ENCODE measurements at places on chromosomes 12 and 14.

DNA sequence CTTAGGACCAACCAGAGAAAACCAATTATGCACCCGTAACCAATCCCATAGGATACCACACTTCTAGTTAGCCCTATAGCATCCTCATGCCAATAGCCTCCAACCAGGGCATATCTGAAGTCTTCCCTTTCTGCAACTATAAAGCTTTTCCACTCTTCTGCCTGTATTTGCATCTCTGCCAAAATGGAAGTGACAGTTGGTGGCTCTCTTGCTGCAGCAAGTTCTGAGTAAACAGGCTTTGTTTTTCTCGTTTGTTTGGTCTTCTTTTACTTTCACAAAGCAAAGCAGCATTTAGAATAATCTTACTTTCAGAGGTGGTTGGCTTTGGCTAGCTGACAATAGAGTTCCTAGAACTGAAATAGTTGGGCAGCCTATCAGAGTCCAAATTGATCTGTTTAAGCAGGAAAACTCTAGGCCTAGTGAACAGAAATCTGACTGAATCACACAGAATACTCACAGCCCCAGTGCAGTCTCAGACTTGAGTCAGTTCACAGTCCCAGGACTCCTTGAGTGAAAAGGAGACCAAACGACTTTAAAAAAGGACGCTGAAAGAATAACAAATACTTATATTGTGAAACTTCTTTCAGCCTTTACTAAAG lies 1029.7 kb upstream of the LRFN5 start:
- DNase-seq: no peak

GRCh38 chr14:73136085-73136386 lies 271 bp upstream of the PSEN1 start:
- no peak for DNase-seq

DNA sequence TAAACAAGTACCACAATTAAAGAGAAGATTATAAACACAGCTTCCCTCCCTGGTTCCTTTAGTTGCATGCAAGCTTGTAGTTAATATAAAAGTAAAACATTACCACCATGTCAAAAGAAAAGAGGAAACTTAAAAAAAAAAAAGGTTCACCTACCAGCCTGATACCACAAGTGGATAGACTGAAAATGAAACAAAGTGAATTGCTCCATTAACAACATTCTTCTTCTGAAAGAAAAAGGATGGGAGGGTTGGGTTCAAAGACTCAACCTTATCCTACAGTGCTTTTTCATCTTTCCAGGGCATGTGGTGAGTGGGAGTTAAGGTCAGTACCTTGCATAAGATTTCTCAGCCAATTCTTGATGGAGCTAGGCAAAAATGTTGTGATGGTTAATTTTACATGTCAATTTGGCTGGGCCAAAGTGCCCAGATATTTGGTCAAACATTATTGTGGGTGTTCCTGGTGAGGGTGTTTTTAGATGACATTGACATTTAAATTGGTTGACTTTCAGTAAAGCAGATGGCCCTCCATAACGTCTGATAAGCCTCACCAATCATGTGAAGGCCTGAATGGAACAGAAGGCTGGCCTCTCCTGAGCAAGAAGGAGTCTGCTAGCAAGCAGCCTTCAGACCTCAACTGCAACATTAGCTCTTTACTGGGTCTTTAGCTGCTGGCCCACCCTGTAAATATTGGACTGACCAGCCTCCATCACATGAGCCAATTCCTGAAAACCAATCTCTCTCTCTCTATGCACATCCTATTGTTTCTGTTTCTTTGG lies 28.8 kb downstream of the VCPKMT start:
- no peak for DNase-seq

DNA sequence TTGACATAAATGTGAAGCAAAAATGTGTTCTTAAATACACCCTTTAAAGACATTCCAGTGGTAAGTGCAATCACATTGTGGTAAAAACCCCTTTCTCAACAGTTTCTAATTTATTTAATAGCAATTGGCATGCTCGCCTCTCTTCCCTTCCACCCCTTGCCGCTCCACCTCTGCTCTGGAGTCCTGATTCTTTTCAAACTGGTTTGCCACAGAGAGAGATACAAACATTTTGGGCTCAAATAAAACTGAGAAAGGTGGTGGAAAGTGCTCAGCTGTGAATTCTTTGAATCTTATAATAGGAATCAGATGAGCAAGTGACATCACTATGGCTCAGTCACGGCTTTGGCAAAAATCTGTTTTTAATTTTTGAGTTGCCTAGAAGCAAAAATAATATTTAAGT lies 993.9 kb downstream of the GALC start:
- DNase-seq: no peak

- DNase-seq: no peak
Measured at GRCh38 chr12:91947459-91947858, 198.2 kb downstream of the BTG1 start.

- DNase-seq: no peak
Measured at GRCh38 chr12:48943221-48943620, 14.1 kb downstream of the ARF3 start.

GRCh38 chr12:65926119-65926908 lies 102.0 kb downstream of the HMGA2 start:
- no peak for DNase-seq

DNA sequence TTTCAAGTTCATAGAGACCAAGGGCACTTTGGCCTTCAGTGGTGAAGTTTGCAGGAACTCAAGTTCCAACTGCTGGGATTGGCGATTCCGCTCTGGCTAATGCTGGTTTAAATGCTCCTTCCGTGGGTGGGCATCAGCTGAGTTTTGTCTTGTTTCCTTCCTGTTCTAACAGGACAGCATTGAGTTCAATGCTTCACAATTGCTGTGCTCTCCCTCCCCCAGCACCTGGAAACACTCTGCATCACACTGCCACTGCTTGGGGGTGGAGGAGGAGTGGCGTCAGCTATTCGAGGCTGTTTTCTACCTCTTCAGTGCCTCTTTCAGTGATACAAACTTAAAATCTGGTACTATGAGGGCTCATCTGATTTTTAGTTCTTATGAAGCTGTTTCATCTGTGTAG lies 634.9 kb downstream of the FSCB start:
- DNase-seq: no peak

DNA sequence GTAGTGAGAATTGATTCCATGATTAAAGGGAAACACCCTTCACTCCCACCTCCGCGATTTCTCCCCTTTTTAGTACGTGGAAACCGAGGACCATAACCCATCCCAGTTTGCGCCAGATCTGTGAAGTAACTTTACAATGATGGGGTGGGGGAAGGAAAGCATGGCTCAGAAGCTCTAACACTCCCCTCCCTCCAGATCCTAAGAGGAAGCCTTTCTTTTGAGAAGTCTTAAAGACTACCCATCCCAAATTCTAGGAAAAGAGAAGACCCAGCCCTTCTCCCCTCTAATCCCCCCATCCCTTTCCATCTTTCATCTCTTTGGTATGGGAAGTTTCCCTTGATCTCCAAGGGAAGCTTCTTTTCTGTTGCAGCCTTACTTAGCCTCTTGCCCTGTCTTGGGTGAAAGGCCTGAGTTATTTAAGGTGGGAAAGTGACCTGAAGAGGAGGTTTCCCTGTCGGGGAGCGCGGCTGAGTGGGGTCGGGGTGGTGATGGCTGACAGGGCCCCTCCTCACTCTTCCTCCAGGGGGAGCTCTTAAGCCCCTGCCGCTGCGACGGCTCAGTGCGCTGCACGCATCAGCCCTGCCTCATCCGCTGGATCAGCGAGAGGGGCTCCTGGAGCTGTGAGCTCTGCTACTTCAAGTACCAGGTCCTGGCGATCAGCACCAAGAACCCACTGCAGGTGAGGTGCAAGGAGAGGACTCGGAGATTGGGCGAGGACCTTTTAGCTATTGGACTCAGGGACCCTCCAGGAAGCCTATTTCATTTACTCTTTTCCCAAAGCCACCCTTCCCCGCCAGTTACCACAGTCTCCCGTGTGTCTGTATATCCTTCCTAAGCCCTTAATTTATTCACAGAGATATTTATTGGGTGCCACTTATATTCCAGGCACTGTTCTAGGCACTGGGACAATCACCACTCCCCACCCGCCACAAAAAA lies 1.8 kb downstream of the MARCHF9 start:
- peak; percentile 73 for DNase-seq

GRCh38 chr12:25186788-25187402 lies 8.1 kb downstream of the DNAI7 start:
- DNase-seq: no peak

- no peak for DNase-seq
Measured at GRCh38 chr14:71190770-71191374, 283.6 kb downstream of the PCNX1 start.
